IMR-90 (cell line): ENCODE measurements at places on chromosomes 5 and 9. TPM values are rescaled to one million over a fixed set of nuclear protein-coding genes. Genes with fewer than 3 reads are reported as not detected.

DNA sequence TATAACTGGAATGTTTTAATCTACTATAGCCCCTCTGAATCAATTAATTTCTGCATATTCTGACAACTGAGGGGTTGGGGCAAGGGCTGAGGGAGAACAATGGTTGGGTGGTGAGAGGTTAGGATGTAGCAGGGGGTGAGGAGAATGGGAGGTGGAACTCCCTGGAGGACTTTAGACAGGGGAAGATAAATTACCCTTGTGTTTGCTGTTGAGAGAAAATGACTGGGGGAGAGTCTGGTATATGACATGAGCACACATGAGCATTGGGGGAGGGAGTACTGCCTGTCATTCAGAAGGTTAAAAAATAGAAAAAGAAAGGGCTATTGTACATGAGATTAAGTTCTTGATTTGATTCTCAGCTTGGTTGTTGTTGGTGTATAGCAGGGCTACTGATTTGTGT is 37.2 kb upstream of the PAPPA start:
- H3K36me3 ChIP-seq, result no peaks in the 10 kb centered on the region
- H3K4me3 ChIP-seq, result no peak overlapping the region

- H3K36me3 ChIP-seq, result no peaks in the 10 kb centered on the region
- no peak overlapping the region for H3K27ac ChIP-seq
- H3K4me1 ChIP-seq, result no peaks in the 10 kb centered on the region
- H3K27me3 ChIP-seq, result no peaks in the 10 kb centered on the region
These were observed 235.6 kb downstream of the EDIL3 start for GRCh38 chr5:84149094-84149493.

- H3K4me1 ChIP-seq, result peaks cover 5% of the 10 kb centered on the region
- peak; percentile 16 for DNase-seq
These were observed 1.0 kb upstream of the CDH6 start for GRCh38 chr5:31192442-31192841.

DNA sequence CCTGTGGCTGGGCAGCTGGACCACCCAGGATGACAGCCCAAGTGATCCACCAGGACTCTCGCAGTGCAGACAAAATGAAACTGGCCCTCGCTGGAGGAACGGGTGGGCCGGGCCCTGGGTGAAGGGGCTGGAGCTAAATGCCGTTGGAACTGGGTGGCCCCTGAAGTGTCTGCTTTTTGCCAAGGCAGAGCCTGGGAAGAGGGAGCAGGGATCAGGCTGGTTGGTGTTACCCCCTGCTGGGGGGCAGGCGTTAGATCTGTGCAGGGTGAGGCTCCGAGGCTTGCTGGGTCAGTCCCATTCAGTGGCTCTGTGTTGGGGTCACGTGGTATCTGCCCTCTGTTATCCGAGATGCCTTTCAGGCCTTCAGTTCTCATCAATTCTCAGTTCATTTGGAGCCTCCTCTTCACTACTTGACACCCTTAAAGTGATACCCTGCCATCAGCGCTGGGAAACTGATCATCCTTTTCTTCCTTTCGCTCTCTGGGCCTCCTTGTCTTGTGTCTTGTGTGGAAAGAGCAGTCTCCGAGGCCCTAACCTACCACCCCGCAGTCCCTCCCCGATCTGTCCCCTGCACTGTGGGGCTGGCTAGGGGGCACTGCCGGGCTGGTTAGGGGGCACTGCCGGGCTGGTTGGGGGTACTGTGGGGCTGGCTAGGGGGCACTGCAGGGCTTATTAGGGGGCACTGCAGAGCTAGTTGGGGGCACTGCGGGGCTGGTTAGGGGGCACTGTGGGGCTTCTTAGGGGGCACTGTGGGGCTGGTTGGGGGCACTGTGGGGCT is 37.3 kb downstream of the COL5A1 start:
- H3K36me3 ChIP-seq, result peaks cover 12% of the 10 kb centered on the region
- no peak for DNase-seq
- no peak overlapping the region for H3K27ac ChIP-seq

DNA sequence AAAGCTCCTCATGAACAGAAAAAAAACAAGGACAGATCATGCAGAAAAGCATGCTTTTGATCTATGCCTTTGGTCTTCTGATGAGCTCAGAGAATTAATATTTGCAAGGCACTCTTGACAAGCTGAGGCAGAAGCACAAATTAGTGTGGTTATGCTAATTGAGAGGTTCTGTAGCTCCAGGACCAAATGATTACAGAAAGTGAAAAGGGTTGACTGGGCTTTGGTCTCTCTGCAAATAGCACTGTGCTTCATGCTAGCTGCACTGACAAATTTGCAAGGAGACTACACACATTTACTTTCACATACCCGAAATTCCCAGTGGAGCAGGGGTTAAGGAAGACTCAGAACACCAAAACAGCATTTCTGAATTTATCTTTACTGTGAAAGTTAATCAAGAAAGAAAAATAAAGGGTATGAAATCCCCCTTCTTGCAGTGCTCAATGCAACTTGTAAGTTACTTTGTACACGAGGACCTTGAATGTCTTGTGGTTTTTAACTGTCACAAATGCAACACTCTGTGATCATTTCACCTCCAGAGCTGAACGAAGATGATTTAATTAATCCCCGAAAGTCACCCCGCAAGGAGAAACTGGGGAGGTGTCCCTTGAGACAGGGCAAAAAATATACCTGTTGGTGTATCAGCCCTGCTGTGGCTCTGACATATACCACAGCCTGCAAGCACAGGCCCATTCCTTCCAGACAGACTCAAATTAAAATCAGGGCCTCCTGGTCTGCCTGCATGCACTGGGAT is 11.9 kb downstream of the RAPGEF1 start:
- H3K27me3 ChIP-seq, result no peaks in the 10 kb centered on the region
- H3K4me3 ChIP-seq, result no peak overlapping the region
- H3K27ac ChIP-seq, result no peak overlapping the region
- H3K36me3 ChIP-seq, result no peaks in the 10 kb centered on the region
- DNase-seq, result no peak
- peaks cover 26% of the 10 kb centered on the region for H3K4me1 ChIP-seq

- no peak within 1 kb of the TSS for H3K27ac ChIP-seq
- no peaks in the 10 kb centered on the region for H3K4me1 ChIP-seq
- no peaks in the 10 kb centered on the region for H3K36me3 ChIP-seq
- no peak for DNase-seq
- H3K27me3 ChIP-seq, result peaks cover 85% of the 10 kb centered on the region
- no peak within 1 kb of the TSS for H3K4me3 ChIP-seq
These were observed at the start of gene DMRT3 for GRCh38 chr9:976258-976942. TSS of gene DMRT3 (plus strand) at chr9:976655. CDS start at chr9:977002, 347 bp downstream.

- H3K27ac ChIP-seq, result no peak overlapping the region
- peaks cover 3% of the 10 kb centered on the region for H3K27me3 ChIP-seq
- no peak for DNase-seq
- H3K4me1 ChIP-seq, result no peaks in the 10 kb centered on the region
These were observed 114.4 kb downstream of the GCNT1 start for GRCh38 chr9:76573408-76573807.

- no peaks in the 10 kb centered on the region for H3K4me1 ChIP-seq
- H3K4me3 ChIP-seq, result no peak overlapping the region
- no peak for DNase-seq
- no peaks in the 10 kb centered on the region for H3K36me3 ChIP-seq
These were observed 147.1 kb downstream of the C5orf15 start for GRCh38 chr5:133821311-133821741.

DNA sequence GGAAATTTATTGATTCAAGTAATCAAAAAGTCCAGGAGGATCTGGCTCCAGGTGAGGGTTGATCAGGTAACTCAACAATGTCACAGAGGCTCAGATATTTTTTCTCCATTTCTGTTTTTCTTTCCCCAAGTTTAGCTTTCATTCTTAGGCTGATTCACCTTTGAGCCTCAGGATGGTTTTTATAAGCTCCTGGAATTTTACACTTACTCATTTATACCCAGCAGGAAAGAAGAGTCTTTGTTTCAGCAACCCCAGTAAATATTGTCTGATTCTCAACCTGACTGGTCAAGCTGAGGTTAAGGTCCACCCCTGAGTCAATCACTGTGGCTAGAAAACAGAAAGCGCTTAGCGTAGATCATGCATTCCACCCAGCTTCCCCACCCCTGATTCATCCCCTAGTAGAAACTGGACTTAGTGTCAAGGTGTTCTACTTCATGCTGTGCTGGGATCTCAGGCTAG is 500.6 kb downstream of the KIF4B start:
- no peaks in the 10 kb centered on the region for H3K4me1 ChIP-seq
- H3K36me3 ChIP-seq, result no peaks in the 10 kb centered on the region
- no peak for DNase-seq
- H3K4me3 ChIP-seq, result no peak overlapping the region
- no peaks in the 10 kb centered on the region for H3K27me3 ChIP-seq

DNA sequence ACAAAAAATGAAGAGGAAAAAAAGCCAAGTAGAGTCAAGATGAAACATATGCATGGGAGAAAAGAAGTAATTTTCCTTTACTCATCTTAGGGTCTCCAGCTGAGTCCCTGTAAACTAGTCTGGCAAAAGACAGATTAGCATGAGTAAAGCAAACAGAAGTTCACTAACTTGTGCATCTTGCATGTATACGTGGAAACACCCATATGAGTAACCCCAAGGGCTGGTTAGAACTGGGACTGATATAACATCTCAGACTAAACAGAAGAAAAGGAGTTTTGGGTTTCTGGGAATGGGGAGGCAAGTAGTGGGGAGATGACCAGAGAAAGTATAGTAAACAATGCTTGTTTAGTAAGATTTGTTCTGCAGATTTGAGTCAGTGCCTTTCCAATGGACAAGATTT is 20.1 kb upstream of the GLDC start:
- H3K27me3 ChIP-seq, result peaks cover 2% of the 10 kb centered on the region; the same call in 1 of the 2 replicates
- DNase-seq, result no peak
- no peak overlapping the region for H3K4me3 ChIP-seq
- no peaks in the 10 kb centered on the region for H3K4me1 ChIP-seq
- no peak overlapping the region for H3K27ac ChIP-seq
- H3K36me3 ChIP-seq, result no peaks in the 10 kb centered on the region

DNA sequence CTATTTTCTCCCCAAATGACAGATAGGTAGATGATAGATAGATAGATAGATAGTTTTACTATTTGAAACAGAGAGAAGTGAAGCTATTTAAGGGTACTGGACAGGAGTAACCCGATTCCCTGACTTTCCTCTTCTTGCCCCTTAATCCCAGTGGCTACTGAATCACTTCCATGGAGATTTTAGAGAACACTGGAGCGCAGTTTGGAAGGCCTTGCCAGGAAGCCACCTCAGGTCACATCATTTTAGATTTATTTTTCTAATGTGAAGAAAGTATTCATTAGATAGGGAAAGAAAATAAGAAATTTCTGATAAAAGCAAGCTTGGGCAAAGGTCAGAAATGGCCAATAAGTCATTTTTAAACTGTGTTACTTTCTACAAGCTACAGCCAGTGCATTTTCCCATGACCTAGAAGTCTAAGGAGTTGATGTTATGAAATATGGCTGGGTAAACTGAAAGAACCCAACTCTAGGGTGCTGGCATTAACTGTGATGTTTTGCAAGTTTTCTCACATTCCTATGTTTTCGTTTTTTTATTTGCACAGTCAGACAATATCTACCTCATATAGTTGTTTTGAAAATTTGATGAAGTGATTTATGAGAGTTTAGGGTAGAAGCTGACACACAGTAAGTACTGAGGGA is 544.7 kb upstream of the PTGER4 start:
- no peak overlapping the region for H3K4me3 ChIP-seq
- no peak for DNase-seq
- H3K4me1 ChIP-seq, result no peaks in the 10 kb centered on the region
- H3K27ac ChIP-seq, result no peak overlapping the region
- H3K36me3 ChIP-seq, result no peaks in the 10 kb centered on the region

- no peak overlapping the region for H3K4me3 ChIP-seq
- H3K27ac ChIP-seq, result peak overlapping the region; percentile 33; the same call in 1 of the 2 replicates
- H3K36me3 ChIP-seq, result no peaks in the 10 kb centered on the region; the same call in 1 of the 2 replicates
- no peaks in the 10 kb centered on the region for H3K27me3 ChIP-seq
- peak; percentile 63 for DNase-seq
These were observed 311.7 kb upstream of the HAPLN1 start for GRCh38 chr5:84032324-84032723.

- no peaks in the 10 kb centered on the region for H3K4me1 ChIP-seq
- peaks cover 14% of the 10 kb centered on the region for H3K27me3 ChIP-seq
- no peak for DNase-seq
These were observed 1.5 kb upstream of the PTPRD start for GRCh38 chr9:10614196-10614800.

DNA sequence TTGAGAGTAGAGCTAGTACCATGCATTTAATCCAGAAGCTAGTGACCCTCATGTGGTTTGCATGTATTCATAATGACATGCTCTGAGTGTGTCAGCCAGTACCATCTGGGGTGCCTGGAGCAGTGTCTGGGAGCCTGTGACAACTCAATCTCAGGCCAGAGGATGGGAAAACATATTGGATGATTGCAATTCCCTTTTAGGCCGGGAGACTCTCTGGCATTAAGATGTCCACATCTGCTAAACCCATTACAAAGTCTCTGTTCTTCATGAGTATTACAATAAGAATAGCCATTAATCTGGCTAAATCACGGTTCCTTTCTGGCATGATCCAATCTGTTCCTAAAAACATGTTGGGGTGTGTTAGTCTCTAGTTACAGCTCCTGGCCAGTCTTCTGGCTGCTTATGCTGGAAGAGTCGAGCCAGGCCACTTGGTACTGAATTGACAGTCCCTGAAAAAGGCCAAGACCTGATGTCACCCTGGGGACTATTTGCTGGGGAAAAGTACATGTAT is 475.7 kb downstream of the ENC1 start:
- H3K4me3 ChIP-seq, result no peak overlapping the region
- H3K36me3 ChIP-seq, result no peaks in the 10 kb centered on the region
- no peak overlapping the region for H3K27ac ChIP-seq
- H3K27me3 ChIP-seq, result no peaks in the 10 kb centered on the region
- DNase-seq, result no peak
- H3K4me1 ChIP-seq, result peaks cover 3% of the 10 kb centered on the region

GRCh38 chr5:94853120-94853519 is 234.7 kb downstream of the SLF1 start:
- no peaks in the 10 kb centered on the region for H3K4me1 ChIP-seq
- no peak overlapping the region for H3K4me3 ChIP-seq
- no peak for DNase-seq
- no peak overlapping the region for H3K27ac ChIP-seq
- no peaks in the 10 kb centered on the region for H3K36me3 ChIP-seq

GRCh38 chr5:53882676-53883031 is 322.2 kb downstream of the NDUFS4 start:
- H3K36me3 ChIP-seq, result no peaks in the 10 kb centered on the region
- DNase-seq, result peak; percentile 67
- H3K4me3 ChIP-seq, result no peak overlapping the region
- H3K27ac ChIP-seq, result no peak overlapping the region; the same call in 1 of the 2 replicates
- peaks cover 7% of the 10 kb centered on the region for H3K4me1 ChIP-seq

DNA sequence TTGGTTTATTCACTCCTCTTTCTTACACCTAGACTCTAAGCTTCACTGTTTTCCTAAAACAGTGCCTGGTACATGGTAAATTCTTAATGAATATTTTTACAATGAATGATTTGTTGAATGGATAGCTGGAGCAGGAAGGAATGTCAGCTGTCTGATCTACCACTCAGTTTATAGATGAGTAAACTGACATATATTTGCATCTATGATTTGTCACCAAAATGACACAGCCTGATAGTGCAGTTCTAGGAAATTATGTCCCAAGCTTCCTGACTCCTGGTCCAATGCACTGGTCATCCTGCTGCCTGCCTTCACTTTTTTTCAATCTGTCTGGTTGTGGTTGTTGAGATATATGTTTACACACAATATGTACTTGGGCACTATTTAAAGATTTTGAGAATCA is 651.7 kb upstream of the WWC1 start:
- 0 out of 2 replicates have a peak, but pooled peaks cover 1% of the 10 kb centered on the region for H3K4me1 ChIP-seq
- no peaks in the 10 kb centered on the region for H3K36me3 ChIP-seq
- no peak overlapping the region for H3K27ac ChIP-seq
- H3K27me3 ChIP-seq, result no peaks in the 10 kb centered on the region
- no peak overlapping the region for H3K4me3 ChIP-seq

The FBP1 gene
- not detected in 2 replicates for polyA plus RNA-seq

The BARHL1 gene
- not detected in 2 replicates for polyA plus RNA-seq

The MYOZ3 gene
- 0.24 TPM in 2 replicates for polyA plus RNA-seq

The EGFL7 gene
- polyA plus RNA-seq, result 10.4 and 16.4 TPM in 2 replicates

The RELL2 gene
- polyA plus RNA-seq, result 7.6 and 9.1 TPM in 2 replicates

The OBP2B gene
- polyA plus RNA-seq, result not detected in 2 replicates

The STC2 gene
- 157 and 270 TPM in 2 replicates for polyA plus RNA-seq
